ENCODE measurements at places on chromosomes 5 and 9. TPM values are rescaled to one million over a fixed set of nuclear protein-coding genes. Genes with fewer than 3 reads are reported as not detected.

DNA sequence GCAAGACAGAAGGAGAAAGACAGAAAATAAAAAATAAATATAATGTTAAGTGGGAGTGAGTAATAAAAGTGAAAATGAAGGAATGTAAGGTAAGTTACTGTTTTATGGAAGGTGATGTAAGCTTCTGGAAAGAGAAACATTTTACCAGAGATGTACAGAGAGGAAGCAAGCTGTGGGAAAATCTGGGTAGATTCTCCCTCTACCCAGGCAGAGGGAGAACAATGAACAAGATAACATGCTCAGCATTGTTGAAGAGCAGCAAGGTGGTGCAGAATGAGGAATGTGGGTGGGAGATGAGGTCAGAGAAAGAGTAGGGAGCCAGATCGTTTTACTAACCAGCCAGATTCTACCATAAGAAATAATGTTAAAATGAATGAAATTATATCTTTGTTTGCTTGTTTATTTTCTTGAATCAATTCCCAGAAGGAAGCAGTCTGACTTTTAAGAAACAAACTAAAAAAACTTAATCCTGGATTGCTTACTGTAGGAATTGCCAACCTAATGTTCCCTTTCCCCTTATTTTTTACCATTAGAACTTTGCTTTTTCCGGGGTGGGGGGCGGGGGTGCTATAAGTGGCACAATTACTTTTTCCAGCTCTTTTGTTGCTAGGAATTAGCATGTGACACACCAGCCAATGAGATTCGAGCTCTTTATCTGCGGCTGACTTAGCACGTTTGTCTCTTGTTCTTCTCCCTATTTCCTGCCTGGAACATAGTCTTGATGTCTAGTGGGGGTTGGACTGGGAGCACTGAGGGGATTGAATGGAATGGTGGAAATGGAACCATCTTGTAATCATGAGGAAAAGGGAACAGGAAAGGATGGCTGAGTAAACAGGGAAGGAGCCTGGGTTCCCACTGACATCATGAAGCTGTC, 356.7 kb downstream of the TMEM167A start:
- DNase-seq, result no peak

DNA sequence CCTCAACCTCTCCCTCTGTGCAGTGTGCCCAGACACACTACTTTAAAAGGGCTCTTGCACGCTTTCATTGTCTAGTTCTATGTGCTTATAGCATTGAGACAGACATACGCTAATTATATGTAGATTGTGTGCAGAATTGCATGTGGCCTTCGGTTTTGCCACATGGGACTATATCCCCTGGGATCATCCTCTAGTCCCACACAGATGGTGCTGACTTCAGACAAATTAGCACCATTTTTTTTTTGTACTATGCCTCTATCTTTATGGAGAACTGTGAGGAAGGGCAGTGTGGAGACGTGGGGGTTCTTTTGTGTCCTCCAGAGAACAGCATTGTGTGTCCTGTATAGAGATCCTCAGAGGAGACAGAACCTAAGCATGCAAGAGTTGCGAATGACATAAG, 29.3 kb downstream of the PAPPA start:
- DNase-seq, result no peak

- DNase-seq, result no peak
Measured at GRCh38 chr5:177336112-177336511, 15.4 kb downstream of the LMAN2 start.

The C5orf46 gene
- not detected for total RNA-seq

- DNase-seq, result no peak
Measured at GRCh38 chr5:87413343-87413645, 564 bp upstream of the CCNH start.

The SGCD gene
- 6.5 TPM for total RNA-seq

The GABRA1 gene
- not detected for total RNA-seq

DNA sequence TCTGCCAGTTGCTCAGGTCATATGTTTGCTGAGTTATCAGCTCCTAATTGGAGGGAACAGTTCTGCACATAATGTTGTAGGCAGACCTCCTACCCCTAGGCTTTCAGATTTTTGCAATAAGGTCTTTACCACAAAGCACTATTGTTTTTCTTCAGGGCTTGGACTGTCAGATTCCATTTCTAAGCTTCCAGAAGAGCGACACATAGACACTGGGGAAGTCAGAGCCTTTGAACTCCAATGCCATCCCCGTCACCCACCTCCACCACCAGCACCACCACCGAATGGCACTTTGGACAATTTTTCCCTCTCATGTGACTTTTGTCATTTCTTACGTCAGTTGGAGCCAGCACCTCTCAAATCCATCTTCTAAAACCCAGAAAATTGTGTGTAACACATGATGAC, 28.3 kb upstream of the SPRY4 start:
- DNase-seq, result no peak

DNA sequence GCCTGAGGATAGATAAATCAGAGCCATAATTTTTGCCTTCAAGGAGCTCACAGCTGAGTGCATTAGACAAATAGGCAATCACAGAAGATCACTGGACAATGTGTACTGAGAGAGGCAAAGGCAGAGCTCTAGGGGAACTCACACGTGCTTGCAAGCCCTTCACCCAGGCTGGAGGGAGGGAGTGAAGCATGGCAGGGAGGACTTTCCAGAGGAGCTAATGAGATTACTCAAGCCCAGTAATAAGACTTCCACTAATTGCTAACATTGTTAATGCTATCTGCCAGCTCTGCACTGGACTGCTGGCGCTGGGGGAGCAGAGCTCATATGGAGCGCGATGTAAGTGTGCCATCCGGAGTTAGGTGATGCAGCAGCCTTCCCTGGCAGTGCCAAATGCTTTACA, 408.4 kb downstream of the NTRK2 start:
- no peak for DNase-seq

GRCh38 chr9:27496135-27496504, 28.0 kb upstream of the IFNK start:
- no peak for DNase-seq

The OR1J2 gene
- not detected for total RNA-seq

GRCh38 chr5:15431923-15432322, 68.1 kb upstream of the FBXL7 start:
- DNase-seq, result no peak

- DNase-seq, result no peak
Measured at GRCh38 chr5:147223343-147223742, 11.5 kb upstream of the STK32A start.

DNA sequence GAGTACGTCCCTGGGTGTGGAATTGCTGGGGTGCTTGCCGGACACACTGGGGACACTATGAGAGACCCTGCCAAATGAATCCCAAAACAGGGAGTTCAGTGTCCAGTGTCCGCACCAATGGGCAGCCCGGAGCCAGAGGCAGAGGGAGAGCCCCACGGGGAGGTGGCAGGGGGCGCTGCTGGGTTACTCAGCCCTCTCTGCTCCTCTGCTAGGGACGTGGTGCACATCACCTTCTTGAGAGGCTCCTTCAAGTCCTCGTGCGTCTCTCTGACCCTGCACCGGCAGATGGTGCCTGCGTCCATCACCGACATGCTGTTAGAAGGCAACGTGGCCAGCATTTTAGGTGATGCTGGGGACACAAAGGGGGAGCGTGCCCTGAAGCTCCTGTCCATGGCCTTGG, 20.8 kb downstream of the STKLD1 start:
- DNase-seq, result no peak

GRCh38 chr5:10333154-10334006, 20.1 kb upstream of the MARCHF6 start:
- DNase-seq, result no peak

The GFI1B gene
- not detected for total RNA-seq

DNA sequence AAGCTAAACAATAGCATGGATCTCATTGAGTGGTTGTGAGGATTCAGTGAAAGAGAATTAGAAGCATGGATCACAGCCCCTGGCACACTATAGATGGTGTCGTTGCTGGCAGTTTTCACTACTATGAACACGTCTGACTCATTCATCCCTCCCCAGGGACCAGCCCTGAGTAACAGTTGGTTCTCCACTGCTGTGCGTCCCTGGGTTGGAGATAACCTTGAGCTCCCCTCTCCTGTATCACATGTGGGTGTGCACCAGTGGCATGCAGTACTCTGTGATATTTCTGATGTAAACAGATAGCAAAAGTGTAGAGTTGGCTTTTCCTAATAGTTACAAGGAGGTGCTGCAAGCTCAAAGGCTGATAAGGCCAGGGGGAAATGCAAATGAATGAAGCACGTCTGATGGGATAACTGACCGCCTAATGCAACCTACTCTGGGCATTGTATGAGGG, 8.8 kb upstream of the LCP2 start:
- no peak for DNase-seq

The CDO1 gene
- total RNA-seq, result 0.27 TPM

- no peak for DNase-seq
Measured at GRCh38 chr9:5566054-5566618, 55.8 kb downstream of the PDCD1LG2 start.

- no peak for DNase-seq
Measured at GRCh38 chr9:130839132-130840111, 4.4 kb downstream of the ABL1 start.

The GPRIN1 gene
- 2.3 TPM for total RNA-seq

The ADAMTS2 gene
- total RNA-seq, result 33.1 TPM
